Esophagus squamous epithelium (tissue), 5 donors: ENCODE measurements at places on chromosomes 1 and 21.

DNA sequence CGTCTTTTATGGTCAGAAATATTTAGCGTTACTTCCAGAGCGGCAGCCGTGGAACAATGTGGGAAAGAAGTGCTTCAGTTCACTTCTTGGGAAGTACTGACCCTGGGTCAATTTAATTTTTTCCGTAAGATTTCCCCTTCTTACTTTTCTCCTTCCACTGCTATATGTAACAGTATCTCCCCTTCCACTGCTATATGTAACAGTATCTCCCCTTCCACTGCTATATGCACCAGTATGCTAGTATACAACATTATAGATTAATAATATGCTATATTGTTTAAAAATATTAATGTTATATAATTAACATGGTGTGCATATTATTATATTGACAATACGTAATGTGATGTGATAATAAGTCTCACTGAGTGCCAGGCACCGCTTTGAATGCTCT is 69.7 kb upstream of the ERG start:
- H3K27me3 ChIP-seq: no peaks in the 10 kb centered on the region
- no peaks in the 10 kb centered on the region for H3K4me1 ChIP-seq
- no peaks in the 10 kb centered on the region for H3K36me3 ChIP-seq
- no peak overlapping the region for H3K4me3 ChIP-seq
- DNase-seq: no peak
- no peak overlapping the region for H3K27ac ChIP-seq

DNA sequence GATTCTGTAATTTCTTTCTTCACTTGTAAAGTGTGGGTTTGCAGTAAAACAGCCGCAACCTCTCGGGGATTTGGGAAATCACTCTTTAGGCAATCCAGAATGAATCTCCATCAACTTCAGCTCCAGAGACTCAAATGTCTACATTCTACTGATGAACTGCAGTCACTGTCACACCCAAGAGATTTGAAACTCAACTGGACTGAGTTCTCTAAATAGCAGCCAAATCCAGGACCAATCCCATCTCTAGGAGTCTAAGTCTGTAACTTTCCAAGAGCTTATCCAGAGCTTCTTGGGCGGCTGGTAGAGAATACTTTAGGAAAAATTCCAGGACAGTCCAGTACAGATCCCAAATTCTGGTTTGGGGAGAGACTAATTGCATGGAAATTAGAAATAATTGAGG is 62.9 kb downstream of the ADAMTS1 start:
- DNase-seq: no peak
- H3K27ac ChIP-seq: peak overlapping the region; percentile 65
- no peak overlapping the region for H3K4me3 ChIP-seq
- H3K27me3 ChIP-seq: no peaks in the 10 kb centered on the region
- no peaks in the 10 kb centered on the region for H3K4me1 ChIP-seq

GRCh38 chr1:56363007-56363770 is 216.2 kb downstream of the PLPP3 start:
- H3K27me3 ChIP-seq: no peaks in the 10 kb centered on the region
- H3K4me1 ChIP-seq: peaks cover 3% of the 10 kb centered on the region

- H3K4me1 ChIP-seq: no peaks in the 10 kb centered on the region
- H3K36me3 ChIP-seq: no peaks in the 10 kb centered on the region
- no peak overlapping the region for H3K27ac ChIP-seq
- no peak overlapping the region for H3K4me3 ChIP-seq
- DNase-seq: no peak
- H3K27me3 ChIP-seq: no peaks in the 10 kb centered on the region
Observed at GRCh38 chr1:179807291-179807690, 64.2 kb downstream of the FAM163A start.

- H3K27ac ChIP-seq: no peak overlapping the region
- H3K36me3 ChIP-seq: no peaks in the 10 kb centered on the region
- no peaks in the 10 kb centered on the region for H3K4me1 ChIP-seq
- no peak overlapping the region for H3K4me3 ChIP-seq
- DNase-seq: no peak
- no peaks in the 10 kb centered on the region for H3K27me3 ChIP-seq
Observed at GRCh38 chr1:93801471-93801870, 77.5 kb downstream of the DNTTIP2 start.

DNA sequence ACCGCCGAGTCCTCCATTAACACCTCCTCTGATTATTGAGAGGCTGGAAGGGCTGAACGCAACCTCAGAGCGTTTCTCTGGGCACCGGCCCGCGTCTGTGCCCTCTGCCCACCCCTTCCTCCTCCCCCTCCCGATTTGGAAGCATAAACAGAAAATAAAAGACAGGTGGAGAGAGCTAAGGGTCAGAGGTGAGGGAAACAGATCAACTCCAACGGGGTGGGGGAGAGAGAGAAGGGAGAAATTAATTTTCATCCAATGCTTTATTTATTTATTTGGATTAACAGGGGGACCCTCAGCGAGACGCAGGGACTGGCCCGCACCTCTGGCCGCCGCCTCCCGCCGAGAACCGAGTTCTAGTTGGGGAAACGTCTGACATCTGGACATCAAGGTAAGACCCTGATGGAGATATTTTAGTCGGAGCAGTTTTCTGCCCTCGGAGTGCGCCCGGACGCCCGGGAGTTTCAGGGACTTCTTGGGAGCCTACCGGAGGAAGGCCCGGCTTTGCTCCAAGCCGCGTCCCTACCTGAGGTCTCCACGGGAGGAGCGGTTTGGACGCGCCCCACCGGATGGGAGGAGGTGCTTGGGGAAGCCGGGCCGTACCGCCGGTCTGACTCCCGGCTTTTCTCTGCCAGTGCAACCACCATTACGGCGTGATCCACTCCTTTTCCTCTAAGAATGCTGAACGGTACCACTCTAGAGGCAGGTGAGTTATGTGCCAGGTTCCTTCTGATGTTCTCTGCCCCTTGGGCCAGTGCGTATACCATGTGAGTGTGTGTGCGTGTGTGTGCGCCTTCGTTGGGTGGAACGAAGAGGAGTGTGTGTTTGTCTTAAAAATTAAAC is 5.1 kb upstream of the LHX9 start:
- DNase-seq: no peak
- H3K27ac ChIP-seq: no peak overlapping the region
- no peaks in the 10 kb centered on the region for H3K36me3 ChIP-seq
- peaks cover 47% of the 10 kb centered on the region for H3K4me1 ChIP-seq

DNA sequence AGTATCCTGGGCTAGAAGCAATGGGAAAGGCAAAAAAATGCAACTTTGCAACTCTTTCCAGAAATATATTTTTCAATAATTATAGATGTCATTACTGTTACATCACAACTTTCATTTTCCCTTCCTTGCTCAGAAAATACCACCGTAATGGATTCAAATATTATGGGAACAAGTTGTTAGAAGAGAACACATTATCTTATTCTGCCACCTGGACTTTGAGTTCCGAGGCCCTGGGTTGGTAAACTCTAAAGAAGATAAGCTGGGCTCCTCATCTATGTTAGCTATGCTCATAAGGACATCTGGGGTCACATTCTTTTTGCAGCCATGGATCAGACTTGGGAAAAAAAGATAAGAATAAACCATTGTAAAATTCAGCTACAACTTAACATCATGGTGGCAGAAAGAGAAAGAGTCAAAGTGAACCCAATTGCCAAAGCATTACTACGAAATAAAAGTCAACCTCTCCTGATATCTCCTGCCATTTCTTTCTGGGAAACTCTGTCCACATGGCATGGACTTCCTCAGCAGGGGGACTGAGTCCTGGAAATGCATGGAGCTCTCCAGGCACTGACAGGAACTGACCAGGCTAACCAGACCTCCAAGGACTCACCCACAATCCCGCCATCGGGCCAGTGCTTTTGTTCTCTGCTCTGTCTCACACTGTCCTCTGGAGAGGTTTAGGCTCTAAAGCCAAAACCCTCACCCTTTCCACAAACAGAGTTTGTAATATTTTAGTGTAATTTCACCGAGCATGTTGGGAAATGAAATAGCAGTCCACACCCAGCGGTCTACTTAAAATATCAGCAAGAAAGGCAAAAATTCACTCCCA is 499.1 kb upstream of the RUNX1 start:
- no peaks in the 10 kb centered on the region for H3K27me3 ChIP-seq
- no peak overlapping the region for H3K27ac ChIP-seq

DNA sequence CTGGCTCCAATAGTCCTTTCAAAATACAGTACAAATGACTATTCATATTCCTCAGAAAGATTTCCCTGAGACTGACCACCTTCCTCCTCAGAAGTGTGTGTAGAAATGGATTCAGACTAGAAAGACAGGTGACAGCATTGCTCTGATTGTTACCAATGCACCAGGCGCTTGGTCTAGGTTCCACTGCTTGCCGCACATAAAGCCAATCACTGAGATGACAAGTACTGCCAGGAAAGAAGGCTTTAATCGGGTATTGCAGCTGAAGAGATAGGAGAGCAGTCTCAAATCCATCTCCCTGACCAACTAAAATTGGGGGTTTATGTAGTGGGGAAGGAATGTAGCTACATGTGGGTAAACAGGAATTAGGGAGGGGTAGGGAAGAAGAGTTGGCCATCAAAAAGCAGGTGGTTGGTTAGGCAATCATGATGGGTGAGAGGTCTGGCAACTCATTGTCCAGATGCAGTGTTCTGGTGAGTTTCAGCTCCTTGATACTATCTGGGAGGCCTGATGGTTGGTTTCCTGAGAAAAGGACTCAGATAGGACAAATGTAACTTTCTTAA is 98.0 kb downstream of the KCNH1 start:
- H3K27ac ChIP-seq: no peak overlapping the region
- H3K36me3 ChIP-seq: no peaks in the 10 kb centered on the region
- DNase-seq: no peak
- no peaks in the 10 kb centered on the region for H3K27me3 ChIP-seq
